Bronchial epithelial cell (primary cell): ENCODE measurements at places on chromosomes 5 and 9.

GRCh38 chr5:139684881-139685749 lies 37.0 kb downstream of the CXXC5 start:
- no peak for DNase-seq

DNA sequence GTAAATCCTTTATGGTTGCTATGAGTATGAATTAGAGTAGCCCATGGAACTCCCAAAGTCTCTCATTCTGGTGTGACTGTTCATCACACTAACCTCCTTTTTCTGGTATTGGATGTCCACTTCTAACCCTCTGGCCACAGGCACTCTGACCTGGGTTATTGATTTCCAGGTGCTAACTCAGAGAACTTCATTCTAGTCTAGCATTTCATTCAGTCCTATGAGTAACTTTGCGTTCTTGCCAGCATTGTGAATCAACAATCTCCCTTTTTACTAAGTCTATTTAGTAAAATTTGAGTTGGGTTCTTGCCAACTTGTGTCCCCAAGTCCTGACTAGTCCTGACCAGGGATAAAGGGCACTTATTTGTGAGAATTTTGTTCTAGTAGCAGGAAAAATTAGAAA lies 103.5 kb downstream of the SNX18 start:
- peak; percentile 70 for DNase-seq

- no peak for DNase-seq
Measured at GRCh38 chr5:115151208-115151805, 18.4 kb downstream of the TRIM36 start.

GRCh38 chr5:169041180-169041579 lies 259.8 kb downstream of the SLIT3 start:
- no peak for DNase-seq

- DNase-seq: no peak
Measured at GRCh38 chr5:119515192-119515591, 62.9 kb downstream of the HSD17B4 start.

- no peak for DNase-seq
Measured at GRCh38 chr5:137507150-137507549, 8.0 kb upstream of the SPOCK1 start.

GRCh38 chr5:38551030-38552017 lies 5.1 kb downstream of the LIFR start:
- DNase-seq: peak; percentile 49

DNA sequence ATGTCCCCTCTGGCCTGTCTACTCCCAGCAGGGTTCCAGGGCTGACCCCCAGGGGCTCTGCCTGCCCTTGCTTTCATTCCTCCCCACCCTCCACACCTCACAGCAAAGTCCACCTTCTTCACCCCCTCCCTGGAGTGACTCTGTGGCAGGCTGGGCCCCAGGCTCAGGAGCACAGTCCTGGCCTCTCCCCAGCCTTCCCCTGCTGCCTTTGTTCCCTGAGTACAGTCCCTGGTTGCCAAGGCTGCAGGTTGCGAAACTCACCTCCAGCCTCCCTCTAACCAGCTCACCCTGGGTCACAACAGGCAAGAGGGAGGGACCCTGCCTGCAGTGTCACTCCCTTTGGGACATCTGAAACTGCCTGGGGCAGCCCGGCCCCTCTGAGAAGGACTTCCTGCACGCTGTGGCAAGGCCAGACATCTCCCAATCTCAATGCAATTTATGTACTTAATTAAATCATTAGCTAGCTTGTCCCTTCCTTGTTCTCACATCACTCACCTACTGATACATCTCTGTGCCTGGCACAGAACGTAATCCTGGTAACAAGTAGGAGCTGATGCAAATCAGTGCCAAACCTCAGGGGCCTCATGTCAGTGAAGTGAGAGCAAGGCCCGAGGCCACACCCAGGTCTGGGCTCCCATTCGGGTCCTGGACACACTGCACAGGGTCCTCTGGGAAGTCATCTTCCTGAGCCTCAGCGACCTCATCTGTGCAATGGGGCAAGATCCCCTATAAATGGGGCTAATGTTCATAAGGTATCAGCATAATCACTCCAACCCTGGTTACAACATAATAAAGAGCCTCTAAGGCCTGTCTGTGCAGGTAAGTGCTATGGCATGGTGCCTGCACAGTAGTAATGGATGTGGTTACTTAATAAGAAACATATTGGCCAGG lies 27.3 kb upstream of the TRIM14 start:
- peak; percentile 91 for DNase-seq

- no peak for DNase-seq
Measured at GRCh38 chr5:12360218-12360617, 456.0 kb upstream of the CTNND2 start.

GRCh38 chr5:146653560-146653959 lies 137.6 kb upstream of the GPR151 start:
- DNase-seq: no peak

GRCh38 chr5:115946655-115947054 lies 15.6 kb upstream of the LVRN start:
- DNase-seq: peak; percentile 67

DNA sequence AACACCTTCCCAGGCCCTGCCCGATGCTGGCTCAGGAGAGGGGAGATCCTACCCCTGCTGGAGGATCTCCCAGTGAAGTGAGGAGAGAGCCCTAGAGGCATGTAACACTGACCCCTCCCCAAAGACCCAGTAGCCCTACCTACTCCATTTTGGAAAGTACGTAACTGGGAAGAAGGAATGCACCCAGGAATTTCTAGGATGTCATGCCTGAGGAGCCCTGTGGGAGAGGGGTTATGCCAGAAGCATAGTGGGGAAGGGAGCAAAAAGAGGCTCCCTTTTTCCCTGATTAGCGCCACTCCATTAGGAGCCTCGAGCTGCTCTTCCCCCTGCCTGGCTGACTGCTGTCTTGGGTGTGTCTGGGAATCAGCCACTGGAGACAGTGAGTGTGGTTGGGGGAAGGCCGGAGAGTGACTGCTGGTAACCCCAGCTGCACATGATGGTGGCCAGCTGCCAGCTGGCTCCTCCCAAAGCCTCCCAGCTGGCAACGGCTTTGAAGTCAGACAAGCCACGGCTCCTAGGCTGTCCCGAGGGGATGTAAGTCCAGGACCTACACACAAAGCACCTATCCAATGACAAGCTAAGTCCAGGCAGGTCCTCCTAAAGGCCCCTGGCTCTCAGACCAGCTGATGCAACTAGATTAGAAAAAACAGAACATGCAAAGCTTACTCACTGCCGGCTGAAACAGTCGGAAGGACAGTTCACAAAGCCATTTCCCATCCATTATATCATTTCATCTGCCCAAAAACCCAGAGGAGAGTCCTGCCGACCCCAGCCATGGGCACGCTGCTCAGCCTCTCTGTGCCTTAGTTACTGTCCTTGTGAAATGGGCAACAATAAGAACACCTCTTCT lies 136.5 kb upstream of the ABCA1 start:
- DNase-seq: peak; percentile 97

DNA sequence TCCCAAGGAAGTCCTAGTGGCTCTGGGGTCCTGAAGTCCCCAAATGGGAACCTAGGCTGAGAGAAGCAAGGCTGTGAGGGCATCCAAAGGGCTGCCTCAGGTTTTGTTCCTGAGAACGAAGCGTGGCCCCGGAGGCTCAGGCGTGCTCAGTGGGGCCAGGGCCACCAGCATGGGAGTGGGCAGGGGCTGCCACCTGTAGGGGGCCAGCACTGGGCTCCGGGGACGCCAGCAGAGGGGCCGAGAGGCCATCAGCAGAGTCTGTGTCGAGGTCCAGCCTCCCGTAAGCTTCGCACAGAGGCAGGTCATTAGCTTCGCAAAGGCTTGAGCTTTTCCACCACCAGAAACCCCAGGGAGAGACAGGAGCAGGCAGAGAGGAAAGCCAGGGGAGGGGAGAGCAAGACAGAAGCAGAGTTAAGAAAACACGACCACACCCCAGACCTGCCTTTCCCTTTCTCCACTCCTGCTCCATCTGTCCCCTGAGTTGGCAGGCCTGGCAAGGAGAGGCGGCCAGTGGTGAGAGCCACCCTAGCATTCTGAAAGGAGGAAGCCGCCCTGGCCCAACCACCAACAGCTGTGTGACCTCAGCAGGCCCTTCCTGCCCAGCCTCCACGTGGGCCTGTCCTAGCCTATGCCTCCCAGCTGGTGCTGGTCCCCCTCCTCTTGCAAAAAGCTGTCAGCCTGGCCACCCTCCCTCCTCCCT lies 5.5 kb upstream of the SURF6 start:
- DNase-seq: no peak

DNA sequence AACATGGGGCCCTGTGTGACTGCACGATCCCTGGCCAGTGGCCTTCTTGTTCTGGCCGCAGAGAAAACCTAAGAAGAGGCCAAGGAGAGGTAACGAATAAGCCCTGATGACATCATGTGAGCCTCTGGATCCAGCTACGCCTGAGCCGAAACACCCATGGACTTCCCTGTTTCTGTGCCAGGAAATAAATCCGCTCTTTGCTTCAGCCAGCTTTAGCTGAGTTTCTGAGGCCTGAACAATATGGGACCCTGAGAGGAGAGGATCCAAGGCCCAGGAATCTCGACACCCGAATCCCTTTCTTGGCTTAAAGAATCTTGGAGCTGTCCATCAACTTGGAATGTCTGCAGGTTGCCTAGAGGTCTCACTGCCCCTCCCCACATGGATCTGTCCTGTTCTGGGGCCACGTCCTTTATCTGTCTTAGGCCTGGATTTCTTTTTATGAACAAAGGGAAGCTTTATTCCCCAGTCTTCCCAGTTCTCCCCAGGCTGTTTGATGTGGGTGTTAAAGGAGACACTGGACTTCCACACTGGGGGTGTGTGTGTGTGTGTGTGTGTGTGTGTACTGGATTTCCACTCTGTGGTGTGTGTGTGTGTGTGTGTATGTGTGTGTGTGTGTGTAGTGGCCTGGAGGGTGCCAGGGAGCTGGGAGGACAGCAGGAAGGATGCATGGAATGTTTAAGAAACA lies 13.7 kb downstream of the IER5L start:
- peak; percentile 39 for DNase-seq

DNA sequence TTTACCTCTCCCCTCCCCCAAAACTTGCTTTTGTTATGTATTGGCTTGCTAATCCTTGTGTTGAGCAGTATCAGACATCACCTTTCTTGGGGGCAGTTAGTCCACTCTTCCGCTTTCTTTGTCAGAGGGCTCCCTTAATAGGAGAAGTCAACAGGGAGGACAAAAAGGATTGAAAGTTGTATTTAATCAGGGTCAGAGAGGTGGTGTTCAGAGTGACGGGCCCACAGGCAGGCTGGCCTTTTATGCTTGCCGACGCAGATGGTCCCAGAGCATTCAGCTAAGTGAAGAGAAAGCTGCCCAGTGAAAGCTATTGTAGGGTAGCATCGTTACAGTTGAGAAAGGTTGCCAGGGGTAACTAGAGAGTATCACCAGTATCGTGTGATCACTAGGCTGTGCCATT lies 131.1 kb downstream of the ZCCHC7 start:
- DNase-seq: no peak

DNA sequence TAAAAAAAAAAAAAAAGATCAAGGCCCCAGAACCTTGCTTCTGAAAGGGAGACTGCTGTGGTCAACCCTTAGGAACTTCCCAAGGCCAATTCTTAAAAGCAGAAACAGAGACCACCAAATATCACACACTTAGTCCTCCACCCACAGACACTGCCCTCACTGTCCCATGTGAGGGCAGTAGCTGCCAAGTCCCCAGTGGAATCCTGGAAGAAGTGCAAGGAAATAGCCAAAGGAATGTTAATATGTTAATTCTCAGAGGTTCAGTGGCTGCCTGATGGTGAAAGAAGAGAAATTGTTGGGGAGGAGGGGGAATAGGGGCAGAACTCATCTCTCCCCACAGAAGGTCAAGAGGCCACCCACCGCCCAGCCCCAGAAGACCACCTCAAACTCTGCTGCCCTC lies 23.1 kb downstream of the FSTL4 start:
- DNase-seq: no peak

DNA sequence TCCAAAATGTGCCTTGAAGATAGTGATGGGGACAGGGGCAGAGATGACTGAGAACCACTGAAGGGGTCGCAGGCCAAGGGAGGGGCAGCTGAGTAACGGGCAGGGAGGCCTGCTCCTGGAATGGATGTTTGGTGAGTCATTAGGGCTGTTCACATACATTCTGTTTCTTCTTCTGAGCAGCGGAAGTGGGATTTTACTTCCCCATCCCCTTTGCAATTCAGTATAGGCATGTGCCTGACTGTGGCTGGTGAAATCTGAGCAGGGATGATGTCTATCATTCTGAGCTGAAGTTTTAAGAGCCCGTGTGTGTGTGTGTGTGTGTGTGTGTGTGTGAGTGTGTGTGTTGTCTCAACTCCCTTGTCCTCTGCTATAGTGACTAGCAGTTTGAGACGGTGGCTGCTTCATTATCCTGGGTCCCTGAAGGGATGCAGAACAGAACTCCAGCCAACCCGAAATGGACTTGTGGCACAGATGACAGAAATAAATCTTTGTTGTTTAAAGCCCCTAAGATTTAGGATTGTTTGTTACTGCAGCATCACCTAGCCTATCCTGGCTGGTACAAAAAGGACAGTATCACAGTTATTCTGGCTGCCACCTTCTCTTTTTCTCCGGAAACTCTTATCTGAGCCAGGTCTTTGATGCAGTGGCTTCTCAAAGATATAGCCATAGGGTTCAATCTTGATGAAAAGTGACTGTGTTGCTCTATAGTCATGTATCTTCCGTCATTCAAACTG lies 29.2 kb upstream of the TGFBI start:
- DNase-seq: peak; percentile 85

DNA sequence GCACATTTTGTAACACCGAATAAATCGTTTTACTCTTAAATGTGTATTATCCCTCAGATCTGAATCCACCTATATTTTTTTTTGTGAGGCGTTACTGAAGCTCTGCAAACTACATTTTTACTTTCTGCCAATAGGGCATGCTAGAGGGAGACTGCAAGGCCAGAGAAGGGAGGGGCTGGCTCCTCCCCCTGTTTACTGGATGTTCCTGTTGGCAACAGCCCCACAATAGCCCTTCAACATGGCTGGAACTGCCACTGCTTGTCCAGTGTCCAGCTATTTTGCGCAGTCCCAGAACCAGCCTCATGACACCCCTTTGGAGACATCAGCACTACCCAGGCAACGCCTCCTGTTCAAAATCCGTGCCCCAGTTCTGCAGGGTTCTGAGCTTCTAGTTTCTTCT lies 85.4 kb upstream of the MIER3 start:
- no peak for DNase-seq
